Activated T-helper 1 cell treated with Interleukin-2 at 50 U/mL for 16 hours (primary cell): ENCODE measurements at places on chromosomes 7 and 10.

- DNase-seq = no peak
These were observed 137.3 kb downstream of the VTI1A start for GRCh38 chr10:112584276-112584675.

GRCh38 chr10:58661336-58661735 is 148.7 kb downstream of the BICC1 start:
- no peak for DNase-seq

DNA sequence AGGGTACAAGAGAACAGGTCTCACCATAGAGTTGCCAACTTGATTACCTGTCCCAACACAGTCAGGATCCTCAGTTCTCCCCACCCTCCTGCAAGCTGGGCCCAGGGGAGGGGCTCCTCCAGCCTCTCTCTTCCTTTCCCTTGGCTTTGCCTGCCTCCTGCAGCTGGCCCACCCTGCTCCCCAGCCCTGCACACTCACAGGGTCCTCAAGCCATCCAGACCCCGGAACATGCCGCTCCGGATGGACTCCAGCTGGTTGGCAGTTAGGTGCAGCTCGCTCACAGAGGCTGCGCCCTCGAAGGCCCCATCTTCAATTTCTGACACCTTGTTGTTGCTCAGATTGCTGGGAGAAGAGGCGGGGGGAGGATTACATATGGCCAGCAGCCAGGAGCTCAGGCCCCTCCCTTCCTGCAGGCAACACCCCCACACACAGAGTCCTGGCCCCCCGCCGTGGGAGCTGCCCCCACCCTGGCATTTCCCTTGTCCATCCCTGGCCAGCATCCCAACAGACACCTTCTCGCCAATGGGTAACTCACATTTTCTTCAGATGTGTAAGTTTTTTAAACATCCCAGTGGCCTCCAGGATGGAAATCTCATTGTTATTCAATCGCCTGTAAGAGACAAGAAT is 139.2 kb downstream of the SLIT1 start:
- DNase-seq = no peak

- no peak for DNase-seq
These were observed 22.6 kb downstream of the SLIT1 start for GRCh38 chr10:97163181-97163580.

DNA sequence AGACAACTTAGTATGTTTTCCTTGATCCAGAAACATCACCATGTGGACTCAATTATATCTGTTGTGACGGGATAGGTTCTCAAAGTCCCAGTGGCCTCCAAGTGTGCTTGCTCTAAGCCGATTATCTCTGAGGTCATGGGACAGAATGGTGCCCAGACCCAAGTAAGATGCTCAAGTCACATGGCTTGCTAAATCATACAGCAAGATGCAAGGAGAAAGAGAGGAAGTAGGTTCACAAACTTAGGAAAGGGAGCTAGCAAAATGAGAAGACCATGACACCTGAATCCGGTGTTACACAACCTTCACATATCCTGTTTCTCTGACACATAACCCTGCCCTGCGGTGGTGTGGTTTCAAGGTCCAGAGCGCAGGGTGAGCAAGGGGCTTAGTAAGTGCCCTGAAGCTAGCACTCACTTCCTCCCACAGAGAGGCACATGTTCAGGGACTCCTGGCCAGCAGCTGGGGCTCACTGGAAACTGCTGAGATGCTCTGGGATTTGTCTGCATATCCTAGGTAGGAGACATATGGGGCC is 590.9 kb upstream of the ANKRD30A start:
- no peak for DNase-seq

DNA sequence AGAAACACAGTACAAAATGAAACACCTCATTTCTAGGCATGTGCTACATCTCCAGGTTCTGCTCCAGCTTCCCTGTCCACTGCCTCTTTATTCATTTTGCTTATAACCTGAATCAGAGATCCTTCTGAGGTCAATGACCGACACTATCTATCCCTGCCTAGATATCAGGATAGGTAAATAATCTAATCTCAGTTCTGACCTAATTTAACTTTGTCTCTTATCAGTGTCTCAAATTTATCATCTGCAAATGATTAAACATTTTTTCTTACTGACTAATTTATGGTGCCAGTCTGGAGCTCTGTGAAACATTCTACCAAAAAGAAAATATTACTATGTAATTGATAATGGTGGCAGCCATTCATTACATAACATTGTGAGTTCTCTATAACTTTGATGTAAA is 61.1 kb downstream of the SGCE start:
- DNase-seq = no peak

GRCh38 chr10:79262959-79263746 is 84.1 kb upstream of the PPIF start:
- DNase-seq = no peak

GRCh38 chr10:29955329-29955935 is 104.0 kb downstream of the JCAD start:
- DNase-seq = no peak

GRCh38 chr7:40658729-40659128 is 523.9 kb downstream of the SUGCT start:
- no peak for DNase-seq

DNA sequence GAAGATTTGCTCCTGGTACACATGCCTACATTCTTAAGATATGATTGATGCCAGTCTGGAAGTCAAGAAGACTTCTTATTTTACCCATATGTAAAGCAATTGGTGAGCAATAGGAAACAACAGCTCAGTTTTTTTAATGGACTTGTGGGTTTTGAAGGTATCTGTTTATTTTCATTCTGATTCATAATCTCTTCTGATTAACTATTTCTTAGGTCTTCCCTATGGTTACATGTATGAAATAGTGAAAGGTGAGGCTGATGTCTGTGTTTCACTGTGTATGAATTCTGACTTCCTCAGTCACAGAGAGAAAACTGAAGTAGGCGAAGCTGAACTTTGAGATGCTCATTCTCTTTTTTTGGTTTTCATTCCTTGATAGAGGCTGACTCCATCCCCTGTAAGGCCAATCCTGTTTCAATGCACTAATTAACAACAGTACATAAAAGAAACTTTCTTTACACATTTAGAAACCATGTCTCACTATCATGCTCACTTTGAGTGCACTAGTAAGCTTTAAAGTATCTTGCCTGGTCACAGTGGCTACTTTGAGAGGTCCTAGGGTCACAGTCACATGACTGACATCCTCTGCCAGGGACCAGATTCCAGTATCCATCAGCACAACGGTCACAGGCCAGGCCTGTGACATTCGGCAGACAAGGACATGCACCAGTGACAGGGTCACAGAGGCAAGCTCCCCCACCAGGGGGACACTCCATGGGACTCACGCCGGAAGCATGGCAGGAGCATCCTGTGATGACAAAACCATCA is 59.5 kb upstream of the LAMB1 start:
- DNase-seq = no peak

DNA sequence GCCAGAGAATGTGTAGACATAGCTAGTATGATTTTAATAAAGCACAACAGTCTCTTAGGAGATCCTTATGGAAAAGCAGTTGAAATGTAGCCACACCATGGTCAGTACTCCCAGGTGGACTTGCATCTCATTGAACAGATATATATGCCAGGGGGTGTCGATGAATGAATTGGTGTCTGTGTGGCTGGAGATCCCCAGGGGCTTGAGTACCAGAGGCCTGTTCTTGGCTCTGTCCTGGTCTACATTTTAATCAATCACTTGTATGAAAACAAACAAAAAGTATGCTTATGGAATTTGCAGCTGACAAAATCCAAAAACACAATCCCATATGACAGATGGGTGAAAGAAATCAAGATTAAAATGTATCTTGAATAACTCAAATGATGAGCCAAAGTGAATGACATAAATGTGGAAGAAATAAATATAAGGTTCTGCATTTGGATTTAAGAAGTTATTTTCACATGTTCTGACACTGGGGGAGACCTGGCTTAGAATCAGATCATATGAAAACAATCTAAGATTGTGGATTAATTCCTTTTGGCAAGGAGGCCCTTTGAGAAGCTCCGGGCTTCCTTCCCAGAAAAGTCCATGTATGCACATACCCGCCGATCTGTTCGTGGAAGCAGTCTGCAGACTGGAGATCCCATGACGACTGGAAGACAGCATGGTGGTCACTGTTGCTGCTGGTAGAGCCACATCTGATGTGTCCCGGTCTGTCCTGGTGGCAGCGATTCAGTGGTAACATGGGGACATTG is 15.6 kb downstream of the CLEC2L start:
- DNase-seq = no peak

DNA sequence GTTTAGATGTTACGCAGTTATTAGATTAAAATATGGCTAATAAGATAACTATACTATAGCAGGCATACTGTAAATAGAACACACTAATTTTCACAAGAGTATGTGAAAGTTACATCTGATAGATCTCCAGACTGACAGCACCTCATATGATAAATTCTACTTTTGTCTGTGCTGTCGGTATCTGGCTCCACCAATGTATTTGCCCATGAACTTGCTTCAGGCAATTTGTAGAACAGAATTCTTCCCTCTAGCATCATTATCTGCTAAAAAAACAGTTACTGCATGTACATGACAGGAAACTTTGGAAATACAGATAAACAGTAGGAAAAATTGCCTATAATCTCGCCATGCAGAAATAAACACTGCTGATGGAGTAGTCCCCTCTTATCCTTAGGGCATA is 137.7 kb downstream of the WNT2 start:
- DNase-seq = no peak
